ENCODE measurements at places on chromosomes 2 and 18. TPM values are rescaled to one million over a fixed set of nuclear protein-coding genes. Genes with fewer than 3 reads are reported as not detected.

- peak; percentile 27 for DNase-seq
- no peaks in the 10 kb centered on the region for H3K4me1 ChIP-seq
- peaks cover 31% of the 10 kb centered on the region for H3K36me3 ChIP-seq
- no peaks in the 10 kb centered on the region for H3K27me3 ChIP-seq
Measured at GRCh38 chr18:55265984-55266383, 306.7 kb upstream of the CCDC68 start.

DNA sequence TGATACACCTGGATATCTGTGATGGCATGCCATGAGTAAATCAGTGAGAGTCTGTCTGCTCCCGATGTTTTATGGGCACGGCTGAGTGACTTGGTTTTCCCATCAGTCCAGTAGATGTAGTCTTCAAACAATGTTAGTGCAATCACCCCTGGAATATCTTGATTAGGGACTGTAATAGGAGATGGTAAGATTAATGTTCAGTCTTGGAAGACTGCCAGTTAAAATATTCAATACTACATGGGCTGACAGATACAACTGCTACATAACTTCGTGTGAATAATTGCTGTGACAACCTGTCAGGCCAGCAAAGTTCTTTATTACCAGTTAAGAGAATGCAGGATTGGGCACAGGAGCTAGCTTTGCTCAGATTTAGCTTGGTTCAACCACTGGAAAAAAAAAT is 1673.3 kb downstream of the LRP1B start:
- DNase-seq = no peak
- no peaks in the 10 kb centered on the region for H3K27me3 ChIP-seq
- H3K4me1 ChIP-seq = no peaks in the 10 kb centered on the region
- H3K4me3 ChIP-seq = no peak overlapping the region

DNA sequence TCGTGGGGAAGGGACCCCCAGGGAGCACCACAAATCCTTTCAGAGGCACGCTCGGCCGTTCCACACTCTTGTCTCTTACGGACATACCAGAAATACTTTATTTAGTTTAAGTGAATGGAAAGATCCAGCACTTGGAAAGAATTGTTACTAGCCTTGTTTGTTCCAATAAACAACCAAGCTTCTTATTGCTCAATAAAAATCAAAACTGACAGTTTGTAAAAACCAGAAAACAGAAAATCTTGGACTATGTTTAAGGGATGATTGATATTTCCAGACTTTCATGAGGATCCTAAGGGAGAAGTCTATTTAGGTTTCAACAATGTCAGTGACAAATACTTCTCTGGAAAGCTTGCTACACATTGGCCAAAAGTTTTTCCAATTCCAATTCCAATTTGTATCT is 31.6 kb upstream of the CCBE1 start:
- H3K4me3 ChIP-seq = no peak overlapping the region
- no peak for DNase-seq
- H3K27ac ChIP-seq = no peak overlapping the region

DNA sequence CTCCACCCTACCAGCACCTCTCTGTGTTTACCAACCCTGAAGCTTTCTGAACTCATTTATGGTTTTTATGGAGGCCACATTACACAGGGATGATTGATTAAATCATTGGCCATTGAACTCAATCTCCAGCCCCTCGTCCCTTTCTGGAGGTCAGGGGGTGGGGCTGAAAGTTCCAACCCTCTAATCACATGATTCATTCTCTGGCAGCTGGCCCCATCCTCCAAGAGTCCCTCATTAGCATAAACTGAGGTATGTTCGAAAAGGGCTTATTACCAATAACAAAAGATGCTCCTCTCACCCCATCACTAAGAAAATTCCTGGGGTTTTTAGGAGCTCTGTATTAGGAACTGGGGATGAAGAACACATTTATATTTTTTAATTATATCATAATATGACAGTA is 92.3 kb downstream of the DIS3L2 start:
- DNase-seq = no peak
- H3K27ac ChIP-seq = no peak overlapping the region
- H3K27me3 ChIP-seq = no peaks in the 10 kb centered on the region
- 0 out of 2 replicates have a peak, but pooled peaks cover 1% of the 10 kb centered on the region for H3K36me3 ChIP-seq
- H3K4me3 ChIP-seq = no peak overlapping the region

GRCh38 chr2:202014318-202014717 is 19.3 kb upstream of the FZD7 start:
- H3K4me1 ChIP-seq = peaks cover 2% of the 10 kb centered on the region
- no peak overlapping the region for H3K27ac ChIP-seq
- no peaks in the 10 kb centered on the region for H3K36me3 ChIP-seq
- no peak overlapping the region for H3K4me3 ChIP-seq
- DNase-seq = peak; percentile 39

DNA sequence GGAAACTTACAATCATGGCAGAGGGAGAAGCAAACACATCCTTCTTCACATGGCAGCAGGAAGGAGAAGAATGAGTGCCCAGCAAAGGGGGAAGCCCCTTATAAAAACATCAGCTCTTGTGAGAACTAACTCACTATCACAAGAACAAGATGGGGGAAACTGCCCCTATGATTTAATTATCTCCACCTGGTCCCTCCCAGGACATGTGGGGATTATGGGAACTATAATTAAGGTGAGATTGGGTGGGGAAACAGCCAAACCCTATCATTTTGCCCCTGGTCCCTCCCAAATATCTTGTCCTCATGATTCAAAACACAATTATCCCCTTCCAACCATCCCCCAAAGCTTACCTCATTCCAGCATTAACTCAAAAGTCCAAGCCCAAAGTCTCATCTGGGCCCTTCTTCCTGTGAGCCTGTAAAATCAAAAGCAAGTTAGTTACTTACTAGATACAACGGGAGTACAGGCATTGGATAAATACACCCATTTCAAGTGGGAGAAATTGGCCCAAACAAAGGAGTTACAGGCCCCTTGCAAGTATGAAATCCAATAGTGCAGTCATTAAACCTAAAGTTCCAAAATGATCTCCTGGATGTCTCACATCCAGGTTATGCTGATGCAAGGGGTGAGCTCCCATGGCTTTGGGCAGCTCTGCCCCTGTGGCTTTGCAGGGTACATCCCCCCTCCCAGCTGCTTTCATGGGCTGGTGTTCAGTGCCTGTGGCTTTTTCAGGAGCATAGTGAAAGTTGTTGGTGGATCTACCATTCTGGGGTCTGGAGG is 122.3 kb downstream of the MYCN start:
- H3K27me3 ChIP-seq = no peaks in the 10 kb centered on the region
- no peaks in the 10 kb centered on the region for H3K4me1 ChIP-seq
- no peaks in the 10 kb centered on the region for H3K36me3 ChIP-seq
- no peak for DNase-seq
- H3K4me3 ChIP-seq = no peak overlapping the region
- no peak overlapping the region for H3K27ac ChIP-seq

- H3K36me3 ChIP-seq = no peaks in the 10 kb centered on the region
- H3K4me3 ChIP-seq = no peak overlapping the region
- no peaks in the 10 kb centered on the region for H3K27me3 ChIP-seq
- no peak overlapping the region for H3K27ac ChIP-seq
- no peak for DNase-seq
Measured at GRCh38 chr2:210635257-210635656, 78.9 kb downstream of the CPS1 start.

- H3K36me3 ChIP-seq = no peaks in the 10 kb centered on the region
- H3K27ac ChIP-seq = no peak overlapping the region
- no peak for DNase-seq
- no peak overlapping the region for H3K4me3 ChIP-seq
- H3K4me1 ChIP-seq = no peaks in the 10 kb centered on the region
Measured at GRCh38 chr2:142981756-142982155, 104.3 kb downstream of the KYNU start.

DNA sequence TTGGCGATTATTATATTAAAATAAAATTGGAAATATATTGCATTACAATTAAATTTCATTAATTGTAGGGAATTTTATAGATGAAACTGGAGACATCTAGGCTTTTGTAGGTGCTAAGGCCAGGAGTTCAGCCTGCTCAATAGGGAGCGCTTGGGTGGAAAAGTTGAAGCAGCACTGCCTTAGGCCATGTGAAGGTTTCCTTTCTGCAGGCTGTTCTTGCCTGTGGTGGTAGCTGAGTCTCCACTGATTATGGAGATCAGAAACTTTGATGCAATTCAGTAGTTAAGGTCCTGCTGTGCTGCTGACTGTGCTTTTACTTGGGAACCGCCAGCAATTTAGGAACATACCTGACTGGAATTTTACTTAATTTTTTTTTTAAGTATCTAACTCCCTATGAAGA is 179.9 kb upstream of the BOD1L2 start:
- H3K27ac ChIP-seq = no peak overlapping the region
- H3K36me3 ChIP-seq = no peaks in the 10 kb centered on the region
- no peak overlapping the region for H3K4me3 ChIP-seq
- DNase-seq = no peak

DNA sequence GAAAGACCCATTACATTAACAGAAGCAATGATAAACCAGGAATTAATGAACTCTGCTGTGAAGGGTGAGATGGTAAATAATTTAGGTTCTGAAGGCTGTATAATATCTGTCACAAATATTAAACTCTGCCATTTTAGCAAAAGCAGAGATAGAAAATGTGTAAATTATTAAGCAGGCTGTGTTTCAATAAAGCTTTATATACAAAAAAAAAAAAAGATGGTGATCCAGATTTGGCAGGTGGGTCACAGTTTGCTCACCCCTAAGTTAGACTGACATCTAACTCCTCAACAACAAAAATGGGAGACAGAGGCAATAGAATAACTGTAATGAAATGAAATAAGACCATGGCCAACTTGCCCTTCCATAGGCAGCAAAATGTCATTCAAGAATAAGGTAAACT is 157.3 kb upstream of the FANCL start:
- no peaks in the 10 kb centered on the region for H3K4me1 ChIP-seq
- H3K27ac ChIP-seq = no peak overlapping the region
- H3K27me3 ChIP-seq = no peaks in the 10 kb centered on the region
- no peak overlapping the region for H3K4me3 ChIP-seq

GRCh38 chr2:230942920-230943896 is 18.2 kb upstream of the GPR55 start:
- no peaks in the 10 kb centered on the region for H3K4me1 ChIP-seq
- H3K27ac ChIP-seq = no peak overlapping the region
- DNase-seq = no peak
- H3K36me3 ChIP-seq = no peaks in the 10 kb centered on the region

DNA sequence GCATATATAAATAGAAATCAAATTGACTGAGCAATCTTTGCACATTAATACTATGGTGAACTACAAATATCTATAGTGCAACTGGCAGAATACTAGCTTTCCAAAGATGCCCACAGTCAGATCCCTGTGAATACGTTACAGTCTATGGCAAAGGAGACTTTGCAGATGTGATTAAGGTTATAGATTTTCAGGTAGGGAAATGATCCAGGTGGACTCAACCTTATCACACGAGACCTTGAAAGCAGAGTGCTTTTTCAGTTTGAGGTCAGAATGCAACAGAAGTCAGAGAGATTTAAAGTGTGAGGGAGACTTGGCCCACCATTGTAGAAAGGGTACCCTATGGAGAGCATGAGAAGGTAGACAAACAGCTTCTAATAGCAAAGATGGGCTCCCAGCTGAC is 122.6 kb downstream of the TRIB2 start:
- H3K4me3 ChIP-seq = no peak overlapping the region
- no peaks in the 10 kb centered on the region for H3K27me3 ChIP-seq
- H3K36me3 ChIP-seq = no peaks in the 10 kb centered on the region

DNA sequence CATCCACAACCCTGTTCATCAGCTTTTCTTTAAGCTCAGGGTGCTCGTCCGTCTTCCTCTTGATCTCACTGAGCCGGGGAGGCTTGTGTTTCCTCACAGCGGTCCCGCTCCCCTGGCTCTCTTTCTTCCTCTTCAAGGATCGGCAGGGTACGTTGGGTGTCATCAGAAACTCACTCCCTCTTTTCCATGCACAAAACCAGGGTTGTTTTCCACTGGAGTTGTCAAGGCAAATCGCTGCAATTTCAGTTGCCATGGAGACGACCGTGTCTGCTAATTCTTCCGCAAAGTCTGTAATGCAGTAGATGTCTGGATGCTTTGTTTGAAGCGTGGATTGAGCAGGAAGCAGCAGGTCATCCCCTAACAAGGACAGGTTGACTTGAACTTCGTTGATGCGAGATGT is 146.4 kb downstream of the DAW1 start:
- no peaks in the 10 kb centered on the region for H3K36me3 ChIP-seq
- H3K27me3 ChIP-seq = no peaks in the 10 kb centered on the region
- H3K27ac ChIP-seq = no peak overlapping the region
- no peak for DNase-seq
- no peaks in the 10 kb centered on the region for H3K4me1 ChIP-seq
- H3K4me3 ChIP-seq = no peak overlapping the region

DNA sequence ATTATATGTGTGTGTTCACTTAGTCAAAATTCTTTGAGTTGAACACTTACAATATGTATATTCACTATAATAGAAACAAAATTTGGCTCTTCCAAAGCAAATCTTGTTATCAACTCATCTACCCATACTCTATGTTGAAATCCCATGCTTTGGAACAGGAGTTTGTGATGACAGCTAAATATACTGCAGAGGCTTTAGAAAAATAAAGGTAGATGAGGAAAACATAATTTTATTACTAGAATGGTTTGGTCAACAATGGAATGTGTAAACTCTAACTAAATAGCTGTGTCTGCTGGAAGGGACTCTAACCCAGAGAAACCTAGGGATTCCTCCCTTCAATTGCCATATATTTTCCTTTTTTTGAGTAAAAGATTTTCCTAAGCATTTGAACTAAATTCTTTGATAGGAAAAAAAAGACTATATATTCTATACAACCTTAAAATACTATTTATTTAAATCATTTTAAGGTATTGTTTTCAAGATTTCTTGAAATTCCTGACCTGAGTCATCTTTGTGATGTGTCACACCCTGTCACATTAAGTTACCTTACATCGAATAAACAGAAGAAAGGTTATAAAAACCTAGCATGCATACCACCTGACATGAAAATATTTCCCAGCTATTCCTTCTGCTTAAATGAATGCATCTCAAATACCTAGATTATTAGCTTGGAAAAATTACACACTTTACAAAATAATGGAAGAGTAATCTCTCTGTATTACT is 175.5 kb downstream of the OTX1 start:
- H3K27ac ChIP-seq = no peak overlapping the region
- no peaks in the 10 kb centered on the region for H3K36me3 ChIP-seq
- DNase-seq = no peak
- no peak overlapping the region for H3K4me3 ChIP-seq

The REG1B gene
- polyA plus RNA-seq = not detected

The GULP1 gene
- polyA plus RNA-seq = 24.4 TPM

The STARD7 gene
- polyA plus RNA-seq = 61.7 TPM

The NLRC4 gene
- not detected for polyA plus RNA-seq

The PPM1B gene
- polyA plus RNA-seq = 9.0 TPM

The MAB21L4 gene
- not detected for polyA plus RNA-seq

The KIAA2012 gene
- polyA plus RNA-seq = 0.04 TPM

The COPS7B gene
- 54.1 TPM for polyA plus RNA-seq

The ACVR1C gene
- polyA plus RNA-seq = 0.01 TPM

The MAPK4 gene
- polyA plus RNA-seq = not detected

Measured in IMR-90 (cell line).